Right lung (tissue), 10 donors: ENCODE measurements at places on chromosomes 12 and 14. TPM values are rescaled to one million over a fixed set of nuclear protein-coding genes. Genes with fewer than 3 reads are reported as not detected.
A peak's percentile ranks its signal among the peaks of the same experiment; 100 is the strongest.

GRCh38 chr12:95699579-95699978, 91.0 kb downstream of the NTN4 start:
- no peak for DNase-seq

DNA sequence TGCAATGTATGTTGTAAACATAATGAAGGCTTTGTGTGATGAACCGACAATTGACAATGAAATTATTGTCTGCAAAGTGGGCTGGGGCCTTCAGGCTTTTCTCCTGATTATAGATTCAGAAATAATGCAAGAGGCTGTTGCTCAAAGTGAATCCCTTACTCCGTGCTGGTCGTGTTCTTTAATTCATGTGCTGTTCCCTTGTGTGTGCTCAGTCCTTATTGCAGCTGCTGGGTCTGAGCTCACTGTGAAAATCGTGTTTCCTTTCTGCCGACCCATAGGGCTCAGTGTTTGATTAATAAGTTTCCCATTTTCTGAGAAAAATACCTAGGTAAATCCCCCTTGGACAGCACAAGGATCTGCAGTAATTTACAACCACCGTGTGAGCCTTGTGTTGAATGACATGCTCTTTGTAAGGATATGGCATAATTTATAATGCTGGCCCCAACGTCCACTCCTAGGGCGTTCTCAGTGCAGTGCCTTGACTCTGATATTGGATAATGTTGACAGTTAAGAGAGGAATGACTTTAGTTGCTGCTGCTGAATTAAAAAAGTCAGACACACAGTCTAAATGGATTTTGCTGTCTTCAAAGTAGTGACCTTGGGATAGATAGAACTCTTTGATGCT, 81.6 kb downstream of the RGS6 start:
- no peak for DNase-seq

- peak; percentile 8 for DNase-seq
Observed at GRCh38 chr14:64388533-64389285, 556 bp downstream of the MTHFD1 start.

The TPPP2 gene
- 0.35 TPM for polyA plus RNA-seq

The CD69 gene
- polyA plus RNA-seq, result 4.3 TPM
